Fibroblast of villous mesenchyme (primary cell): ENCODE measurements at places on chromosomes 16 and 17. TPM values are rescaled to one million over a fixed set of nuclear protein-coding genes. Genes with fewer than 3 reads are reported as not detected.

- no peak for DNase-seq
Measured at GRCh38 chr17:36014946-36015345, 2.8 kb downstream of the CCL23 start.

- no peak for DNase-seq
Measured at GRCh38 chr16:66952430-66953110, 8.5 kb upstream of the CES3 start.

DNA sequence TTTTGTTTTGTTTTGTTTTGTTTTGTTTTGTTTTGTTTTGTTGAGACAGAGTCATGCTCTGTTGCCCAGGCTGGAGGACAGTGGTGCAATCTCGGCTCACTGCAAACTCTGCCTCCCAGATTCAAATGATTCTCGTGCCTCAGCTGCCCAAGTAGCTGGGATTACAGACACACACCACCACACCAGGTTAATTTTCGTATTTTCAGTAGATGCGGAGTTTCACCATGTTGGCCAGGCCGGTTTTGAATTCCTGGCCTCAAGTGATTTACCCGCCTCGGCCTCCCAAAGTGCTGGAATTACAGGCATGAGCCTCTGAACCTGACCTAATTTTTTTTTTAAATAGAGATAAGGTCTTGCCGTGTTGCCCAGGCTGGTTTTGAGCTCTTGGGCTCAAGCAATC lies 46.5 kb downstream of the CACNG3 start:
- no peak for DNase-seq

GRCh38 chr16:53745086-53745485 lies 41.1 kb downstream of the FTO start:
- DNase-seq: no peak

DNA sequence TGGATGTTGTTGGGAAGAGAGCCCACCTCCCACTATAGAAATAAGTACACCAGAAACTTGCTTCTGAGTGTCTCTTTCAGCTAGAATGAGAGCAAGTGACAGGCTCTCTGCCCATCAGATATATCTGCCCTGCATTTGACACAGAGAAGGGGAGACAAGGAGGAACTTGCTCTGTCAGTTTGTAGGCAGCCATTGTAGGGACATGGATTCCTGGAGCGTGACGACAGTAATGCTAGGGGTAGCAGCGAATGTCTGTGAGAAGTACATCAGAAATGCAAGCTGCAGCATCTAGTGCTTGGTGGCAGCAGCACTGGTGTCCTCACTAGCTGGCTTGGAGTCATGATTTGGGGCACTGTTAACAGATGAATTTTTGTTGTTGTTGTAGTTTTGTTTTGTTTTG lies 23.0 kb downstream of the ZNF200 start:
- DNase-seq: no peak

- DNase-seq: peak; percentile 14
Measured at GRCh38 chr17:15220785-15221184, 44.3 kb downstream of the PMP22 start.

DNA sequence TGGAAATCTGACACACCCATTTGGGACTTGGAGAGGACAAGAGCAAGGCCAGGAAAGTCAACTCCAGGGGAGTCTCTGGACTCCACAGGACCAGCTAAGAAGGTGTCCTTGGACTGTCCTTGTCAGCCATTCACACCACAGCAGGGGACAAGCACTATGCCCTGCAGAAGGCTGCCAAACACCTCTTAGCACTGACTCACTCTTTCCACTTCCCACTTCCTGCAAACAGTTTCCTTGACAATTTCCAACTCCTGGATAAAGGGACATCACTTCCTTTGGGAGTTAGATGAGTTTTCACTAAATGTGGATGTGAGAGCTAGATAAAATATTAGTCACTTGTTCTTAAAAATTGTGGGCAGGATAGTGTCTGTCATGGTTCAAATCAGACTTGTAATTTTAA lies 37.8 kb upstream of the BCAR1 start:
- no peak for DNase-seq

- no peak for DNase-seq
Measured at GRCh38 chr17:64386412-64387144, 4.1 kb downstream of the PECAM1 start.

GRCh38 chr17:73986641-73987177 lies 216.8 kb upstream of the RPL38 start:
- no peak for DNase-seq

- no peak for DNase-seq
Measured at GRCh38 chr17:81124377-81124776, 40.9 kb upstream of the PVALEF start.

- no peak for DNase-seq
Measured at GRCh38 chr17:47199627-47200324, 9.4 kb upstream of the MYL4 start.

DNA sequence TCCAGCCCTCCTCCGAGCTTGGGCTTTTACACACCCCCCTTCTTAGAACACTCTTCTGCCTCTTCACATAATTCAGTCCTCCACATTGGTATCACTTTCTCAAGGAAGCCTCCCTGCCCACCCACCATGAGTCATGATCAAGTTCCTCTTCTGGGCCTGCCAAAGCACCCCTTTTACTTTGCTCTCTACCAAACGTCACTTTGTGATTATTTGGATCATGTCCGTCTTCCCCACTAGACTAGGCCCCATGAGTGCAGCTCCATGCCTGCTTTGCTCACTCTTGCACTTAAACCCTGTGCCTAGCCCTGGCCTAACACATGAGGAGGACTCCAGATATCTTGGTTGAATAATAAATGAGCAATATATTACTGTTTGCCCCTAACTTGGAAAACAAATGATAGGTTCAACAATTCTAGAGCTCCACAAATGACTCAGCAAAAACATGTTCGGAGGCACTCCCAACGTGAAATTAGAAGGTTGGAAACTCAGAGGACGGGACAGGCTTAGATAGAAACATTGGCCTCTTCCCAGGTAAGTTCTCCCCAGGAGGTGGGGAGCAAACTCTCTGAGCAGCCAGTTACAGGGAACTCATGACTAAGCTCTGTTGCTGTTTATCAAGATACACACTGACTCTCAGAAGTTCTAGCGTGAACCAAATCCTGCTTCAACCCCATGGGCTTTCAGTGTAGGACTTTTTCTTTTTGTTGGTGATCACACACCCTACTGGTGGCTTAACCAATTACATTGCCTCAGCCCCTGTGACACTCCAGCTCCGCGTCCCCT lies 28.3 kb downstream of the G6PC1 start:
- peak; percentile 82 for DNase-seq

DNA sequence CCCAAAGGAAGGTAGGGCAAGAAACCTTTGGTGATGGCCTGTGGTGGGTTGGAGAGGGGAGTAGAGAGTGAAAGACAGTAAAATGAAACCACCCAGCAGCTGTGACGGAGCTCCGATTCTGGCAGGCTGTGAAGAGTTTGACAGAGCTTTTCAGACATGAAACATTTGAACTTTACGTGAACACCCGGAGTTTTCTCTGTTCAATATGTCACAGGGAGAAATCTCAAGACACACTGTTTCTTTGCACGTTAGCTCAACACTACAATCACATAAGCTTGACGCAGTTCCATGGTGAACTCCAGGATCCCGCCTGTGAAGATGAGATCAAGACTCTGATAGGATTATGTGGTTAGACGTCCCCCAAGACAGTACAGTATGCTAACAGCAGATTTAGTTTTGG lies 79.6 kb upstream of the CDH11 start:
- peak; percentile 84 for DNase-seq

GRCh38 chr16:58044266-58045019 lies 18.9 kb downstream of the MMP15 start:
- no peak for DNase-seq

DNA sequence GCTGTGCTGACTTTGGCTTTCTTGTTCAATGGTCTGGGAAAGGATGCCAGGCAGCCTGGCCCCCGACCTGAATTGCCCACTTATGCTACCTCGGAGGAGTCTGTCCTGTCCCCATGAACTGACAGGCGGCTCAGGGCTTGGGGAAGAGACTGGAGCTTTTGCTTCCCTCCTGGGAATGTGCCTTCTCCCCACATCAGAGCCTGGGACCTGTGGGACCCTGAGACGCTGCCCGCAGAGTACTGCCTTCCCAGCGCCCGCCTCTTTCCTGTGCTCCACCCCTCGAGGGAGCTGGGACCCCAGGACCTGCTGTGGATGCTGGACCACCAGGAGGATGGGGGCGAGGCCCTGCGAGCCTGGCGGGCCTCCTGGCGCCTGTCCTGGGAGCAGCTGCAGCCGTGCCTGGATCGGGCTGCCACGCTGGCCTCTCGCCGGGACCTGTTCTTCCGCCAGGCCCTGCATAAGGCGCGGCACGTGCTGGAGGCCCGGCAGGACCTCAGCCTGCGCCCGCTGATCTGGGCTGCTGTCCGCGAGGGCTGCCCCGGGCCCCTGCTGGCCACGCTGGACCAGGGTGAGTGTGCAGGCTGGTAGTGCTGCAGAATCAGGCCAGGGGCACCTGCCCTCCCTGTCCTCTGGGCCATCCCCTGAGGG lies 18.5 kb downstream of the FCSK start:
- no peak for DNase-seq

- DNase-seq: no peak
Measured at GRCh38 chr17:76531486-76532038, 5.9 kb downstream of the CYGB start.

DNA sequence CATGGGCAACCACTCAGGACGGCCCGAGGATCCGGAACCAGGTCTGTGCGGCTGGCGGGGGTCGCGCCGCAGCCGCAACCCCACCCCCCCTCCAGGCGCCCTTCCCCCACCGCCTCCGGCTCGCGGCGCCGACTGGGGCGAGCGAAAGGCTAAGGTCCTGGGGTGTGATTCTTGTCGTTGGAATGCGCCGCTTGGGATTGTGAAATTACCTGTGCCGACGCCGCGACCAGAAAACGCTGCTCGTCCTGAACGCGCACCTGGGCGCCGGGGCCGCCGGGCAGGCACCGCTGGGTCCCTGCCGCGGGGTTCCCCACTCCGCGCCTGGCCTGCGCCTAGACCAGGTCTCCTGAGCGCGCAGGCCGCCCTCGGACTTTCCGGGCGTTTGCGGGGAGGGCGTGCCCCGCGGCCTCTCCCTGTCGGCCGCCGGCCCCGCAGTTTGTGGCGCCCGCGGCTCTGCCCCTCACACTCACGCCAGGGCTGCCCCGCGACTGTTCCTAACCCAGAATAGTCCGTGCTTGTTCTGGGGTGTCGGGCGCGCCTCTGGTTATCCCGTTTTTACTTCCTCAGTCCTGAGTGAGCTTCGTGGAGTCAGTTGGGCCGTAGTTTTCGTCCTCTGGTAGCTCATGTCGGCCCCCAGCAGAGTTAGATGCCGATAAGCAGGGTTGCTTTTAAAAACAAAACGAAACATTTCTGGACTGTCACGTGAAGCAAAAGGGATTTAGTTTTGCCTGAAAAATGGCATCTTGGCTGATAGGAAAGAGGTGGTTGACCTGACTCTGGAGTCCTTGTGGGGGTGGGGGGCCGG lies 147.2 kb downstream of the SPECC1 start:
- peak; percentile 31 for DNase-seq

DNA sequence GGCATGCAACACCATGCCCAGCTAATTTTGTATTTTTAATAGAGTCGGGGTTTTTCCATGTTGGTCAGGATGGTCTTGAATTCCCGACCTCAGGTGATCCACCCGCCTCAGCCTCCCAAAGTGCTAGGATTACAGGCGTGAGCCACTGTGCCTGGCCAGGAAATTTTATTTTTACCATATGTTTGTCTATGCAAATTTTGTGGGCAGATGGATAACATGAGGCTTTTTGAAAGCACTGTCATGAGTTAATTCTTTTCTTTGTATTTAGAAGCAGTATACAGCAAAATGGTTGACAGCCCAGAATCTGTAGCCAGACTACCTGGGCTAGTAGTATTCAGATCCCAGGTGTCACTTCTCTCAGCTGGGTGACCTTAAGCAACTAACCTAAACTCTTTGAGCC lies 8.5 kb upstream of the KPNB1 start:
- DNase-seq: no peak

- no peak for DNase-seq
Measured at GRCh38 chr17:2571523-2572303, 21.7 kb upstream of the PAFAH1B1 start.

GRCh38 chr16:8661703-8662102 lies 12.7 kb upstream of the ABAT start:
- no peak for DNase-seq

DNA sequence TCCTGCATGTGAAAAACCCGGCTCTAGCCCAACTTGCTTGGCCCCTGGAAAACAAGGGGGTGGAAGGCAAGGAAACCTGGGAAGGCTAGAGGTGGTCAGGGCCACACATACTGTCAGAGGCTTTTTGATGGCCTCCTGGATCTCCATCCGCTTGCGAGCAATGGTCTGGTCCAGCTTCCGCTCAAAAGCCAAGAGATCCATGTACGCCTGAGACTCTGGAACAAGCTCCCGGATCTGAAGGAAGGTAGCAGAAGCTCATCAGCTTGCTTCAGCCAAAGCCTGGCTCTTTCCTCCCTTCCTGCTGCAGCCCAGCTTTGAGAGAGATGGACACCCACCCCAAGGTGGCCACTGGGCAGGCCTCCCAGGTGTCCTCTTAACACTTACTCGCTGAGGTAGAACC lies 5.7 kb downstream of the SMARCD2 start:
- no peak for DNase-seq

DNA sequence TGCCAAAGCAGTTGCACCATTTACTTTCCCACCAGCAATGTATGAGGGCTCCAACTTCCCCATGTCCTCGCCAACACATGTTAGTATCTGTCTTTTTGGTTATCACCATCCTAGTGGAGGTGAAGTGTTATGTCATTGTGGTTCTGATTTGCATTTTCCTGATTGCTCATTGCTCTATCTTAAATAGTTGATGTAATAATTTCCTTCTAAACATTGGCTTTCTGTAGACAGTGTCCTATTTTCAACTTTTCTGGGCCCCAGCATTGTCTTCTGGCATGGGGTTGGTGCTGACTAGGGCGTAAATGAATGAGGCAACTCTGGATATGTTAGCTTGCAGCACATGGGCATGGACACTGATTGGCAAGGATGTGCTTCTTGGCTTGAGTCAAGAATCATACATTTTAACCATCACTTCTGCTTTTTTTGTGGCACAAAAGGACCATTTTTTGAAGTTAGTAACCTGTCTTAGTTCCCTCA lies 25.1 kb downstream of the PLCG2 start:
- no peak for DNase-seq

- no peak for DNase-seq
Measured at GRCh38 chr17:69320210-69320907, 6.6 kb downstream of the ABCA5 start.

DNA sequence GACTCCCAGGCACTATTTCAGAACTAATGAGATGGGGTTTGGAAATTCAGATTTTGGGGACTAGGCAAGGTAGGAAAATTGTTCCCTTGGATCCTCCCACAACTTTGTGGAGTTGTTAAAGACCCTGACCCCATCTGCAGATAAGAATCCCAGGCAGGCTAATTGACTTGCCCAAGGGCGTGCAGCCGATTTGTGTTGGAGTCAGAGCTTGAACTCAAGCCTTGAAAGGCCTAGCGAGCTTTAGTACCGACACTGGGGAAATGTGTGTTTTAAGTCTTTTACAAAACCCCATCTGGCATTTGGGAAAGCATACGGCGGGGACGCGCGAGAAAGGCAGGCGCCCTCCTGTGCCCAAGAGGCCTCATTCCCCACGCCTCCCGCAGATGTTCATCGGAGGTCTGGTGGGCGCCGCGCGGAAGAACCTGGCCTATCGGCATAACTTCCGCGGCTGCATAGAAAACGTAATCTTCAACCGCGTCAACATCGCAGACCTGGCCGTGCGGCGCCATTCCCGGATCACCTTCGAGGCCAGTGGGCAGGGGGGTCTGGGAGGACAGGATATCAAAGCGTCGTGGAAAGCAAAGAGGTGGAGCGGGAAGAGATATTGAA lies 4.3 kb downstream of the CNTNAP1 start:
- no peak for DNase-seq

Gene KRT33B
- total RNA-seq: under 0.01 and 0.32 TPM in 2 replicates

Gene MFSD11
- total RNA-seq: 31.9 and 44.5 TPM in 2 replicates

Gene NPLOC4
- 96.7 and 108 TPM in 2 replicates for total RNA-seq

Gene ARHGDIG
- total RNA-seq: 0.32 TPM in 1 of 2 replicates, not detected in the other

Gene CFAP97D1
- not detected in 2 replicates for total RNA-seq

Gene KRTAP4-3
- total RNA-seq: not detected in 2 replicates

Gene ADORA2B
- 14.8 and 50.5 TPM in 2 replicates for total RNA-seq
